ENCODE measurements at places on chromosomes 1 and 21.

DNA sequence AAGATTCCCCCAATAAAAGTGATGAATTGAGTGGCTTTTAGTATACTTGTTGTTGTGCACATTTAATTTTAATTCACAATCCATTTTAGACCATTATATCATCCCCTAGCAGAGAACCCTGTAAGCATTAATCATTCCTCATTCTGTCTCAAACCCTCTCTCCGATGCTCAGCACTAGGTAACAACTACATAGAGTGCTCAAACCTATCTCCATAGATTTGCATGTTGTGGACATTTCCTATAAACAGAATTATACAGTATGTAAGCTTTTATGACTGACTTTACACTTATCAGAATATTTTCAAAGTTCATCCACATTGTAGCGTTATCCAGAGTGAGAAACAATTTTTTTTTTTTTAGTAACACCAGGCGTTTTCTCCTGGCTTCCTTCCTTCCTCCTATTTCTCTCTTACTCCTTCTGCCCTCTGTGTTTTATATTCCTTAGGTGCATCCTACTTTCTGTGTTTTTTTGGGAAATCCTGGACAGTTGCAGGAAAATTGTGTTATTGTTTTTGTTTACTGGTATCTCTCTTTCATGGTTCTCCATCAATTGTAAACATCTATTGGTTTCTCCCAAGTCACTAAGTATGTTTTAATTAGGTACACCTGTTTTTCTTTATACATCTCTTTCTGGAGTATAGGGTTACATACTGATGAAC, 1528.0 kb upstream of the TPTE start:
- no peak for DNase-seq

DNA sequence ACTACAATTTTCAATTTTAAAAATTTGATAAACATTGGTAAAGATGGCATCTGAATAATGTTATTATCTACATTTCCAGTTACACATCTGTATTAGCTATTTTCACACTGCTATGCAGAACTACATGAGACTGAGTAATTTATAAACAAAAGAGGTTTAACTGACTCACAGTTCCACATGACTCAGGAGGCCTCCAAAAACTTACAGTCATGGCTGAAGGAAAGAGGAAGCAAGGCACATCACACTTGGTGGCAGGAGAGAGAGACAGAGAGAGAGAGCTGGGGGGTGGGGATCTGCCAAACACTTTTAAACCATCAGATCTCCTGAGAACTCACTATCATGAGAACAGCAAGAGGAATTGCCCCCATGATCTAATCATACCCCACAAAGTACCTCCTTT, 850.0 kb downstream of the LTN1 start:
- DNase-seq: peak; percentile 31

GRCh38 chr1:245671966-245672767, 517.4 kb downstream of the KIF26B start:
- DNase-seq: no peak

- no peak for DNase-seq
These were observed 116.1 kb downstream of the DENND1B start for GRCh38 chr1:197659171-197659570.

GRCh38 chr1:115286431-115287205, 51.4 kb downstream of the NGF start:
- DNase-seq: no peak

DNA sequence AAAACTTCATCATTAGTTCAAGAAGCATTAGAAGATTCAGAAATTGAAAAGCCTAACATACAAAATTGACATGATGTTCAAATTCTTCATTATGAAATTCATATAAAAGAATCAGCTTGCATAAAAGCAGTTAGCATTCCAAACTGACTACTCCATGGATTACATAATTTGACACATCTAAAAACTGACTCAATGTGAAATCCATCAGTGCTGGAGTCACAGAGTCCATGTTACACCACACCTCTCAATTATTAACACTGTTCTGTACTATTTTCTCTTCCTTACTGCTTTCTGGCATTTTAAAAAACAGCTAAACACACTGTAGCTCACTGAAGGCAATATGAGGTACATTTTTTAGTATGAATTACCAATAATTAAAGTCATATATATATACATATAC, 28.0 kb downstream of the ARHGAP29 start:
- no peak for DNase-seq

- DNase-seq: no peak
These were observed 23.1 kb downstream of the TNN start for GRCh38 chr1:175090780-175091179.

DNA sequence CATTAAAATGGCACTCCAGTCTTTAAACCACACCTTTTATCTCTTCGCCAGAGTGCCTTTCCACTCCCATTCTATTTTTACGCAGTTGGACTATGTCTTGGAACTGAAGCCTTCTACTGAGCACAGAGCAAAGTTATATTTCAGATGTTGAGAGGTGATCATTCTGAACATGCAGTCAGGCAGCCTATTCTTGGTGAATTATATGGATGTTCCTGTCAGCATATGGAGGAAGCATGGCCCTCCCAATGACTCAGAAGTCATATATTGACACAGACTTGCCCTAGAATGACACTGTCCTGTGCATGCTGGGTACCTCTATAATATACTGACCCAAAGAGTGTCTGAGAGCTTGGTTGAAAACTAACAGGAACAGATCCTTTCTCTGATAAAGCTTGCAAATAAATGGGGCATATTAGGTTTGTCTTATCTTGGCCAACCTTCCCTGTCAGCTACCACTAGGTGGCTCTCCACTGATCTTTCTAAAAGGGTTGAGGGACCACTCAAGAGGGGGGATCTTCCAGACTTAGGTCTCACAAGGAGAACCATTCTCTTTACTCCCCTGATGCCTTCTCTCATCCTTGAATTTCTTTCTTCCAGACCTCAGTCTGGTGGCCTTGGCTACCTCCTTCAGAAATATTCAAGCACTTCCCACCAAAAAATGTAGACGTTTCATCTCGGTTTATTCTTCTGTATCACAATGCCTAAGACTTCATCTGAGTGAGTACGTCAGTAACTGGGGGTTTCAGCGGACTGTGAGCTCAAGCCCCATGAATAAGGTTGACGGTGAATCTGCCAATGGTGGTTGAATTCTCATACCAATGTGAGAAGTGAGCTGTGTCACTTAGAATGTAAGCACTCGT, 11.8 kb upstream of the ALG14 start:
- DNase-seq: no peak

- no peak for DNase-seq
These were observed 104.6 kb upstream of the RUNX1 start for GRCh38 chr21:35153671-35154070.

GRCh38 chr1:177209357-177209756, 38.6 kb downstream of the BRINP2 start:
- peak; percentile 99 for DNase-seq

- no peak for DNase-seq
These were observed 113.3 kb downstream of the NAV1 start for GRCh38 chr1:201652181-201652580.

DNA sequence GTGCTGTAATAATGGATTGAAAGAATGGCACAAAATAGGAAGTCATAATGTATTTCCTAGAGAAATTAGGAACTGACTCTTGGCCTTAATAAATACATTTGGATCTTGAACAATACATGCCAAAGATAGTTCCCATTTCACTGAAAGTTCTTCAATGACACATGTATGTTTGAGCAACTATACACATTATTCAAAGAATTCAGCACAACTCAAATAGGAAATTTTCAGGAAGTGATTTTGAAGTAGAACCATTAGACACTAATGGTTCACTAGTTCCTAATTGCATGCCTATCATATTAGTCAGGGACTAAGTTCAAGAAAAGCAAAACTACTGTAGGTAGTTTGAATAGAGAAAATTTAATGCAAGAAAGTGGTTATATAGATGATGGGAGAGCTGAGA, 404.7 kb downstream of the LMO4 start:
- no peak for DNase-seq

- no peak for DNase-seq
These were observed 35.9 kb upstream of the RASAL2 start for GRCh38 chr1:178057912-178058534.

- DNase-seq: no peak
These were observed 166.7 kb downstream of the TTLL7 start for GRCh38 chr1:83832194-83832593.

GRCh38 chr1:203056516-203056915, 29.3 kb downstream of the MYOG start:
- no peak for DNase-seq

GRCh38 chr1:159707472-159708260, 6.7 kb downstream of the CRP start:
- no peak for DNase-seq

DNA sequence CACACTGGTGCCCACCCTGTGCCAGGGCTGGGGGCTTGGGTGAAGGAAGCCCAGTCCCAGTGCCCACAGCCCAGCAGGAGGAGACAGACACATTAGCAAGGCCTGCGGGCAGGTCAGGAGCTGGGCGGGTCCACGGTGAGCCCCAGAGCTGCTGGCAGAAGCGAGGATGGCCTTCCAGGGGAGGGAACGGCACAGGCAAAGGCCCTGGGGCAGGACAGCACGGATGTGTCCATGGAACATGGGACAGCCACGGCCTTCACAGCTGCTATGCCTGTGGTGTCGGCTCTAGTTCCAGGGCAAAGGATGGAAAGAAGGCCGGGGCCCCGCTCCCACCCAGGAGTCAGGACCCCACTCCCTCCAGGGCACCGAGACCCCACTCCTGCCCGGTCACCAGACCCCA, 165.0 kb upstream of the ARHGEF16 start:
- DNase-seq: no peak

DNA sequence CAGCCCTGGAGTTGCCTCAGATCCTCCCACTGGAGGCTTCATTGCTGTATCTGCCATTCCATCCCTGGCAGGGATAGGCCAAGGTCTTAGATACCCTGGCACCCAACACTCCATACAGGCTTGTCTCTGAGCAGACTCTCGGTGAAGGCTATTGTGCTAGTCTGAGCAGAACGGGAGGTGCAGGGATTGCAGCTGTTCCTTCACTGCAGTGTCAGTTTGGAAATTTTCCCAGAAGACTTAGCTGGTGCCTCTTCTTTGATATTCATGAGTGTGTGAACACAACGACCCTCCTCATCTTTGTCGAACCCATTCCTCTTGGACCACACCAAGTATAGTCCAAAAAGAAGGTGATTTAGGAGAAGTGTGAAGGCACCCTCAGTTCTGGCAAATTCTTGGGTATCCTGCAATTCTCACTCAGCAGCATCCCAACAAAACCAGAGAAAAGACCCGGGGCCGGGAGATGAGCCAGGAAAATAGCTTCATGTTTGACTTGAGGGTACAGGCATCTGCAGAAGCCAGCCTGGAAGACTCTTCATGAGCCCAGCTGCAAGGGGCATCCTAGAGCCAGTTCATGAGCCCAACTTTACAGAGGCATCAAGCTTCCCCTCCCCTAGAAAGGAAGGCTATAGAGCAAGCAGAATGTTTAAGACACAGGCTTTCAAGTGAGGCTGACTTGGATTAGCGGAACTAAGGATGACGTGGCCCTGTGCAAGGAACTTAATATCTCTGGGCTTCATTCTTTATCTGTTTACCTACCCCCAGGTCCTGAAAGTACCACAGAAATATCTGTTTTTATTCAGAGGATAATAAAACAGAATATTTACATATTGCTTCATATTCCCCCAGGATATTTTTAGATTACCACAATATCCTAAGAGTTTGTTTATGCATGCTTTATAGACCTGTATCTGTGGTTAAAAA, 38.8 kb upstream of the HAO2 start:
- DNase-seq: no peak

GRCh38 chr1:97108179-97108578, 386.6 kb downstream of the PTBP2 start:
- DNase-seq: no peak

DNA sequence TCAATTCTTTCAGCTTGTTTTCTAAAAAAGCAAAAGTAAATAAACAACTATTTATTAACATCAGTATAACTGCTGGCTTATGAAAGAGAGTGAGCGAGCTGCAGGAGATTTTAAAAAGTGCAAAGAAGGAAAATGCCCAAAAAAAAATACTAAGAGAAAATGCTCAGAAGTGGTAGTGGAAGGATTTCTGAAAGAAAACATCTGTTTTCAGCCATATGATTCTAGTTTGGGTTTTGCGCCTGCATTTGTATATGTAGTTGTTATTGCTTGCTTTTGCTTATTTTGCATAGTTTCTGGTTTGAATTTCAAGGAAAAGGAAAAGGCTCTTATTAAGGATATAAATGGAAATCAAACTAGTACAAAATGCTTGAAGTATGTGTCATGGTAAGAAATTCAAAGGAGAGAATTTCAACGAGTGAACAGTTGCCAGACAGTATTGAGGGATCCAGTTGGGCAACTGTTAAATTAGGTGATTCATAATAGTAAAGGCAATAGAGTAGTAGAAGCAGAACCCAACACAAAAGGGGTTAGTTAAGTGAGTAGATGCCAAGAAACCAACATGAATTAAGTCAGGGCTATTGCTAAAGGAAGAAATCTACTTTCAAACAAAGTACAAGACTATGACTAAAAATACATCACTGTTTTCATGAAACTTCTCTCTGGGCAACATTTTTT, 1.2 kb downstream of the GBP5 start:
- peak; percentile 62 for DNase-seq

- DNase-seq: no peak
These were observed 664.6 kb upstream of the ADAMTS5 start for GRCh38 chr21:27631471-27631870.

DNA sequence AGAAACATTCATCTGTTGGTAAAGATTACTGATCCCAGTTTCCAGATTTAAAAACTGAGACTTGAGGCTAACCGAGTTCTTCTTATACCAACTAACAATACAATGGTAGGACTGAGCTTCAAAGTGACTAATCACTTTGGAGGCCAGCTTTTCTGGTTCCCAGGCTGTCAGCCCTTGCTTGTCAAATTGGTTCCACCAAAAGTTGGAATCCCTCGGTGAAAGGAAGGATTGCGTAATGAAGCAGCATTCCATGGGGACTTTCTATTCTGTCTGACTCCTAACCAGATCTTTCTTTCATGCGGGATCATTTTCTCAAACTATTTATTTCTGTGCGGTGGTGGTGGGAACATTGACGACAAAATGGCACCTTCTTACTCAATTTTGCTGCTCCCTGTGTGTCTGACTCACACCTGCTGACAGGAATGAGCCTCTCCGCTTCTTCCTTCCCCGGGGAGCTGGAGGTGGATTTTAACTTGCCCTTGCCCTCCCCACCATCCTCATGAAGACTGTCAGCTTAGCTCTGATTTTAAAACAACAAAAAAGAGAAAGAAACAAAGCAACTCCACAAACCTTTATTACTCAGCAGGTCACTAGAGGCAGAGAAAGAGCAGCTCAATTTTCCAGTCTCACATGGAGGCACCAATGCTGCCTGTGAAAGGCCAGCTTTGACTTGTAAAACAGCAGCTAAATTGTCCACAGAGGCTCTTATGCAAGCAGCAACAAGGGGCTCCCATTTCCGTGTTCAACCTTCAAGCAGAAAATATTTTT, 32.9 kb upstream of the RASAL2 start:
- peak; percentile 46 for DNase-seq
